ENCODE measurements at places on chromosomes 7 and 10.

GRCh38 chr10:114166043-114166442, 8.0 kb downstream of the CCDC186 start:
- no peak for DNase-seq

DNA sequence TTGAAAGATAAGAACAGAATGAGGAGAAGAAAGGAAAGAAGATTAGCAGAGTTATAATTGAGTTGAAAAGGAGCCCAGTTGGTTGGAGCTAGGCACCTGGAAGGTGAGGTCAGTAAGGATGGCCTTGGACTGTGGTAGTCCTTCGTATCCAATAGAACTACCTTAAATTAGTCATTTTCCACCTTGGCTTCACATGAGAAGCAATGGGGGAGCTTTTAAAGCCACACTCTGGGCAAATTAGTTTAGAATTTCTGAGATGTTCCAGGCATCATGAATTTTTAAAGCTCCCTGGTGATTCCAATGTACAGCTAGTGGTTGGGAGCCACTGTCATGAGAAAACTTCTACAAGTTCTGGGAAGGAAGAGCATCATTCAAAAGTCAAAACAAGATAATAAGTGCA, 27.3 kb upstream of the CYP3A5 start:
- DNase-seq, result no peak

DNA sequence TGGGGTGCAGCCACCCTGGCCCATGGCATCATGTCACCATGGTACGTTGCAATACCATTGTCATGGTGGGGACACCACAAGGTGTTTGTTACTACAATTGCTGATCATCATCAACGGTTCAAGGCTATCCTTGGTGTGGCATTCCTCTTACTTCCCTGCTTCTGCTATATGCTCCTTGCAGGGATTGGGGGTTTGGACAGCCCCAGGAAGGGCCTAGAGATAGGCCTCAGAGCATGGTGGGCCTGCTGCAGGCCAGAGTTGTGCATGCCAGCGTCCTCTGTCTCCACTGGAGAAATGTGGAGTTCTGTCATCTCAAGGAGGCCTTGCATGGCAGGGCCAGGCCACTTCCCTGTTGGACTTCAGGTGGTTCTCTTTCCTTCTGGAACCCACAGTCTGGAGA, 234.6 kb upstream of the MKI67 start:
- DNase-seq, result no peak

DNA sequence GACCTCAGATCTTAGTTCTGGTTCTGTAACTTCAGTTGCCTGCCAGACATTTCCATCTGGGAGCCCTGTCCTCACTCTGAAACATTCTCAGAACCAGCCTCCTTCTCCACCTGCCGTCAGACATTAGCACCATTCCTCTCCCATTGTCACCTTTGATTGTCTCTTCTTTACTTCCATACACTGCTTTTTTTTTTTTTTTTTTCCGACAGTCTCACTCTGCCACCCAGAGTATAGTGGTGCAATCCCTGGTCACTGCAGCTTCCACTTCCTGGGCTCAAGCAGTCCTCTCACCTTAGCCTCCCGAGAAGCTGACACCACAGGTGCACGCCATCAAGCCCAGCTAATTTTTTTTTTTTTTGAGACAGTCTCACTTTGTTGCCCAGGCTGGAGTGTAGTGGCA, 21.1 kb upstream of the HIPK2 start:
- DNase-seq, result no peak

DNA sequence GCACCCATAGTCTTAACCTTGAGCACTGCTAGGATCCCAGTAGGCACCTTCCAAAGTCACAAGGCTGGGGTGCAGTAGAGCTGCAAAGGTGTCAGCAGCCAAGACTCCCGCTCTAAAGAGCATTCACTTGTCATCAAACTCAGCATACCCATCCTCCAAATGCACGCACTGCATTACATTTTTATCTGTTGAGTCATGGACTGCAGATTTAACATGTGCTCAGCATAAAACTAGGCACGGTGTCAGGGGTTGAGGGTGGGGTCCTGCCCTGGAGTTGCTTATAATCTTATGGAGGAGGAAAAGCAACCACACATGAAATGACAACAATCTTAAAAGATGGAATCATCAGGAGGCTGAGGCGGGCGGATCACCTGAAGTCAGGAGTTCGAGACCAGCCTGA, 102.6 kb downstream of the PARP12 start:
- DNase-seq, result no peak

DNA sequence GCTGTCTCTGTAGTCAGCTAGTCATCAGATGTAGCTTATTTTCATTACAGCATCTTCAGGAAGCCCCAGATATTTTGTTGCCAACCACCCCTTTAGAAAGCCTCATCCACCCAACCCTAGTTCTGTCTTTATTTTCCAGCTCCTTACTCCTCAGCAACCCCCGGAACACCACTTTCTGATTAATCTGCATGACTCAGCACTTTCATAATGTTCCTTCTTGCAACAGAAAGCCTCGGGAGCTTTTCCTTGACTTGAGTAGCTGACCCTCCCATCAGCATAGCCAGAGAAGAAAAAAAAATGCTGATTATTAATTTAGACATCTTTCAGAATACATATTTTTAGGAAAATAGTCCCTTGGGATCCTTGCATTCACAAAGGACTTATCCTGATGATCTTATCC, 244.0 kb upstream of the CXCL12 start:
- DNase-seq, result no peak

- no peak for DNase-seq
Measured at GRCh38 chr7:130021105-130021834, 29.9 kb downstream of the ZC3HC1 start.

DNA sequence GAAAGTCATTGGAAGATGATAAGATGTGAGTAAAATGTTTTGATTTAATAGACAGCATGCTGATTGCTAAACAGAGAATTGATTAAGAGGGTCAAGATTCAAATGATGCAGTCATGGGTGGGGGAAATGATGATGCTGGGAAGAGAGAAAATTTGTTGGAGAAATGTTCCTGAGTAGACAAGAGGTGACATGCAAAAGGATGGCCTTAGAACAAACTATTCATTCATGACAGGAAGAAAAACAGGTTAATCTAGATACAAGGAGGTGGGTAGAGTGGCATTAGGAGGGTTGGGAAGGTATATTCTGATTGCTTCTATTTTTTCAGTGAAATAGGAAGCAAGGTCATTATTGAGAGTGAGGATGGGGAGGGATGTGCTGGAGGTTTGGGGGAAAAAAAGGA, 146.7 kb downstream of the SEM1 start:
- no peak for DNase-seq

GRCh38 chr7:71974611-71975010, 437.5 kb downstream of the CALN1 start:
- DNase-seq, result no peak

GRCh38 chr10:82762641-82763040, 887.6 kb downstream of the NRG3 start:
- DNase-seq, result no peak

DNA sequence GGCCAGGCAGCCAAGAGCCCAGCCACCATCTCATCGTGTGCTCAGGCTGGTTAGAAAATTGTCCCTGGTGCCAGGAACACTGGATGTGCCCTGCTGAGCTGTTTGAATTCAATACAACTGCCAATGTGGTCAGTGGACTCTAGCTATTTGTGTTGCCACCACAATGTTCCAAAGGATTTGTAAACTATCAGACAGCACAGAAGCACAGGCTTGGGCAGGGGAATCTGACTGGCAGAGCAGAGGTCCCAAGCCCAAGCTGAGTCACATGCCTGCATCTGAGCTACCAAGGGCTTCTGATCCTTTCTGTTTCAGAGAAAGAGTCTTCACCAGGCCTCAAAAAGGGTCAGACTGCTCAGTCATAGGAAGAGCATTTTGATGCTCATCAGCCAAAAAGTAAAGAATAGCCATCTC, 232.1 kb upstream of the SEMA3C start:
- DNase-seq, result no peak

- no peak for DNase-seq
Measured at GRCh38 chr7:83697804-83698530, 49.0 kb upstream of the SEMA3E start.

DNA sequence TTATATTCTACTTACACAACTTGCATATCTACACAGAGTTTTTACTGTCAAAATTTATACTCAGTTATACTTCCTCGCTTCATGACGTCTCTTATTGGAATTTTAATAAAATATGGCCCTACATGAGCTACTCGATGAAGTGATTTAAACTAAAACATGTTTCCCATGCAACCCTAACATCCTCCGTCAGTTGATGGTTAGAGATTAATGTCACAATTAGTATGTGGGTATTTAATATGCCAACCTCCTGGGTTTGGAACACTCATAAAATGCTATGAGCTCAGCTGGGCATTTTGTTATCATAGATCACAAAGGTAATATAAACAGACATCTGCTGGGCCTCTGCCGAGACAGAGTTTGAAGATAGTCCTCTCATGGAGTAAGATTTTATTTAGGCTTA, 66.5 kb downstream of the GNAT3 start:
- DNase-seq, result peak; percentile 26

DNA sequence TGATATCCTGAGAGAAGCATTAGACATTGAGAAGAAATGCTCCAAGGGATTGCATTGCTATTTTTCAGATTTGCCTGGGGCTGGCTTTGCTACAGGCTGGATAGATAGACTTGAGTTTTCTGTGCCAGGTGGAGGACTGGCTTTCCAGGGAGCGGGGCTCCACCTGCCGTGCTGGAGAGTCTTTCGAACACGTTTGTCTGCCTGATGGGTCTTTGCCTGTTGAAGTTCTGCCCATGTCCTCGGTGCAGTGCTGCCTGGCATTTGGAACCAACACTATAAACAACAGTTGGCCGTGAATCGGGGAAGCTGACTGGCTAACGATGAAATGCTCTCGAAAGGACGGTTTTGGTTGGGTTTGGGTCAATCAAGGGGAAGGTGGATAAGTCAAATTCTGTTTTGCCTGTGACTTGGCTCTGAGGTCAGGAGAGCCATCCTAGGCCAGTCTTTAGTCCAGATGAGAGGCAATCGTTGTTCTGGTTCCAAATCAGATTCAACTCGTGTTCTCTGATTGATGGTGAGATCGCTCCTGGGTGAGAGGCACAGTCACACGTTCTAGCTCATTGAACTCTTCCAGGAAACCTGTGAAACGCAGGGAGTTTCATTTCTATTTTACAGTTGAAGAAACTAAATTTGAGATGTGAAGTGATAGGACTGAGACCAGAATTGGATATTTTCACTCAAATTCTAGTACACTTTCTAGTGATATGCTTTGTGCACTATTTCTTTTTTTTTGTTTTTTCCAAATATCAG, 599.0 kb downstream of the TYW1 start:
- DNase-seq, result no peak

GRCh38 chr10:79407811-79408795, 37.3 kb downstream of the ZCCHC24 start:
- no peak for DNase-seq

DNA sequence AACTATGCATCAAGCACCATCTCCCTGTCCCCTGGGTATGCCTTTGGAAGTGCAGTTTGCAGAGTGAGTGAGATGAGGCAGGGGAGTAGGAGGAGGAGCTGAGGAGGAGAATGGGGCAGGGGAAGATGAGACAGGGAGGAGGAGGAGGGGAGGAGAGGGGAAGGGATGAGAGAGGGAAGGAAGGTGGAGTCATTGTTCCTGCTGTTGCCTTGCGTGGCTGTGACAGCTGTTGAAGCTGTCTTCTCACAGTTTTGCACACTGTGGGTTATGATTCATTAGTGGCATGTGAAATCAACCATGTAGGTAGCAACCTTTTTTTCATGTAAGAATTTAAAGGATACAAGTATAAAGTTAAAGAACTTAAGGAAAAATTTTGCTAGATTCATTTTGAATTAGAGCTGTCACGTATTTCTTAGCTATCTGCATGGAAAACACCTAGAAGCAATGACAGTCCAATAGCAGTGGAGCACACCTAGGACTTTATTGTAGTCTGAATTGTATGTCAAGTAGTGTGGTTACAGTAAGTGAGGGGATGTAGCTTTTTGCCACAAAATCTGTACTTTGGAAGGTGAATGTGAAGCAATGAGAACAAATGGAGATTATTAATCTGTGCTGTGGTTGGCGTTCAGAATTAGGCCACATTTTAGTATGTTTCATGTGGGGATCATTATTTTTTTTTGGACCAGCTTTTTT, 21.7 kb downstream of the CCM2 start:
- DNase-seq, result no peak

DNA sequence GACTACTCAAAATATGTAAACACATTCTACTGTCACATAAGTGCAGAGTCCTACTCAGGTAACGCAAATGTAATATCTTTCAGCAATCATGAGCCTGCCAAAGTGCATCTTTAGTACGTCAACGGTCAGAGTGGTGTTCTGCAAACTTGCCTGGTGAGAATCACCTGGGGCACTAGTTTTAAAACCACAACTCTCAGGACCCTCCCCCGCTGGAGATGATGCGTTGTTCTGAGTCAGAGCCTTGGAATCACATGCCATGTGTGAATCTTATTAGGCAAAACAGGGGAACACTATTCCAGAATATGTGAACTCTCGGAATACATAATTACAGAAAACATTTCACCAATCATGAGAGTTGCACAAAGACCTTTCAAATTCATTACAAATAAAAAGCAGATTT, 115.7 kb downstream of the TPK1 start:
- no peak for DNase-seq

GRCh38 chr7:158063850-158064610, 523.6 kb downstream of the PTPRN2 start:
- no peak for DNase-seq

DNA sequence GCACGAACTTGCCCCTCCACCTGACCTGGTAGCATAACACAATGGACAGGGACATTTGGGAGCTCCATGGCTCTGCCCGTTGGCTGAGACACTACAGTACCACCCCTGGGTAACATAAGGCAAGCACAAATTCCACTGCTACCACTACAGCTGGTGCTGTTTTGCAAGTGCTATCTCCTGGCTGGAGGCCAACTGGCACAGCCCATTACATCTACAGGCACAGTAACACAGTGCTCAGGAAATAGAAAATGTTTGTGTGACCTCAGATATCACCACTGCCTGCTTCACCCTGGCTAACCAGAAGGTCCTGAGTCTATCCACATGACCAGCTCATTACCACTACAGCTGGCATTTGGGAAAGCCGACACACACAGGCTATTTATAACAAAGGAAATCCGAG, 631.1 kb upstream of the MBL2 start:
- no peak for DNase-seq

DNA sequence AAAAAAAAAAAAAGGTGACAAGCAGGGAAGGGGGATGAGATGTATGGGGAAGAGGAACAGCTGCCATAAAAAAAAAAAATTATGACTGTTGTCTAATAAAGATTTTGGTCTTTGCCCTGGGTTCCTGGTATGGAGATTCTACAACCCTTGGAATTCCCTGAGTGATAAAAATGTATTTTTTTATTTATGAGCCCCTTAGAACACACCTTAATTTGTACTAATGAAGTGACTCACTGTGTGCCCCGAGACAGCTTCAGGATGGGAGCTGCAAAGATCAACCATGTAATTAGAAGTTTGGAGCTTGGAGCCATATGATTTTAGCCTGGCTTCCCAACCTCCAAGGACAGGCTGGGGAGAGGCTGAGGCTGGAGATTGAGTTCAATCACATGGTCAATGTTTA, 69.7 kb downstream of the NHLRC2 start:
- DNase-seq, result no peak

GRCh38 chr7:44220358-44221112, 19.8 kb downstream of the YKT6 start:
- no peak for DNase-seq

- DNase-seq, result no peak
Measured at GRCh38 chr7:33237036-33237435, 107.7 kb downstream of the BBS9 start.

- no peak for DNase-seq
Measured at GRCh38 chr10:65419629-65420028, 1506.2 kb upstream of the LRRTM3 start.

Data from NCI-H1930 (cell line).